SK-N-DZ (cell line): ENCODE measurements at places on chromosomes 12 and 14.

GRCh38 chr14:38171197-38171596 lies 36.5 kb upstream of the SSTR1 start:
- DNase-seq: no peak

DNA sequence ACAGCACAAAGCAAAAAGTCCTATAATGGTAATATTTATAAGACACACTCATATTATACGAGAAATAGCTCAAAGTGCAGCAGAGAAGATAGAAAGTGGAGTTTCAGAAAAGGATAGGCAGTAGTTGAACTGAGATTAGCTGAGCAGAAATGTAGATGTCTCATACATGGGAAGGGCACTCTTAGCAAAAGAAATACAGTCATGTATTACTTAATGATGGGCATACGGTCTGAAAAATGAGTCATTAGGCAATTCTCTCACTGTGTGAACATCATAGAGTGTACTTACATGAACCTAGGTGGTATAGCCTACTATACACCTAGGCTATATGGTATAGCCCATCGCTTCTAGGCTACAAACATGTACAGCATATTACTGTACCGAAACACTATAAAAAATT lies 671.3 kb downstream of the RPS29 start:
- DNase-seq: no peak

- DNase-seq: no peak
Measured at GRCh38 chr14:64110802-64111201, 183.4 kb downstream of the ESR2 start.

DNA sequence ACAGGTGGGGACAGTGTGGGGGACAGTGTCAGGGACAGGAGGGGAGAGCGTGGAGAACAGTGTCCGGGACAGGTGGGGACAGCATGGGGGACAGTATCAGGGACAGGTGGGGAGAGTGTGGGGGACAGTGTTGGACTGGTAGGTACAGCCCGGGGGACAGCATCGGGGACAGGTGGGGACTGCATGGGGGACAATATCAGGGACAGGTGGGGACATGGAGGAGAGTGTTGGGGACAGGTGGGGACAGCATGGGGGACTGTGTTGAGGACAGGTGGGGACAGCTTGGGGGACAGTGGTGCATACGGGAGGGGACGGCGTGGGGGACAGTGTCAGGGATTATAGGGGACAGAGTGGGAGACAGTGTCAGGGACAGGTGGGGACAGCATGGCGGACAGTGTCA lies 212.3 kb downstream of the TMEM121 start:
- no peak for DNase-seq

DNA sequence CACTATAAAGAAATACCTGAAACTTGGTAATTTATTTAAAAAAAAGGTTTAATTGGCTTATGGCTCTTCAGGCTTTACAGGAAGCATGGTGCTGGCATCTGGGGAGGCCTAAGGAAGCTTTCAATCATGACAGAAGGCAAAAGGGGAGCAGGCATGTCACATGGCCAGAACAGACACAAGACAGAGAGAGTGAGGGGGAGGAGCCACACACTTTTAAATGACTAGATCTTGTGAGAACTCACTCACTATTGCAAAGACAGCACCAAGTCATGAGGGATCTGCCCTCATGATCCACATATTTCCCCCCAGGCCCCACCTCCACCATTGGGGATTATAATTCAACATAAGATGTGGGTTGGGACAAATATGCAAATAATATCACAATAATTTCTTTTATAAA lies 355.6 kb downstream of the DAD1 start:
- no peak for DNase-seq

- DNase-seq: no peak
Measured at GRCh38 chr12:91959220-91959619, 186.4 kb downstream of the BTG1 start.

GRCh38 chr14:54267172-54267571 lies 129.6 kb upstream of the CDKN3 start:
- no peak for DNase-seq

DNA sequence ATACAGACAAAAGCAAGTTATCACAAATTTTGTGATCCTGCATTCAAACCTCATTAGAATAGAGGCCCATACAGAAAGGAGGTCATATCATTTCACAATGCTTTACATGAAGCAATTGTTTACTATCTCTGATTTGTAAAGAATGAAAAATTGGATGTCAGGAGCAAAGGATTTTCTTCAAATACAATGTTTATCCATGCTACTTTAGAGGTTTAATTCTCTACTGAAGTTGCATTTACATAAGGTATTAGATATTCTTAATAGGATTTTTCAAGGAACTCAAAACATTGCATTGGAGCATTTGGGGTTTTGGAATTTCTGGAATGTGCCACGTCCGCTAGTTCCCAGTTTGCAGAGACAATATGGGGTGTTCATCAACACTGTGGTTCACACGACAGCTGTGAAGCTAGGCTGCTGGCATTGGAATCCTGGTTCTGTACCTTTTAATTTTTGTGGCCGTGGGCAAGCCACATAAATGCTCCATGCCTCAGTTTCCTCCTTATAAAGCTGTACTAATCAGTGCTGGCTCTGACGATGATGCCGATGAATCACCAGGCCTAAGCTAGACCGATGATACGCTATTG lies 174.8 kb downstream of the APAF1 start:
- DNase-seq: no peak

- no peak for DNase-seq
Measured at GRCh38 chr12:98319716-98320425, 195.5 kb upstream of the TMPO start.

GRCh38 chr14:69879175-69880043 lies at the start of gene SMOC1:
Gene SMOC1, plus strand, starts transcription at chr14:69879416. Its CDS starts 263 bp downstream, at chr14:69879679.
- DNase-seq: peak; percentile 88

DNA sequence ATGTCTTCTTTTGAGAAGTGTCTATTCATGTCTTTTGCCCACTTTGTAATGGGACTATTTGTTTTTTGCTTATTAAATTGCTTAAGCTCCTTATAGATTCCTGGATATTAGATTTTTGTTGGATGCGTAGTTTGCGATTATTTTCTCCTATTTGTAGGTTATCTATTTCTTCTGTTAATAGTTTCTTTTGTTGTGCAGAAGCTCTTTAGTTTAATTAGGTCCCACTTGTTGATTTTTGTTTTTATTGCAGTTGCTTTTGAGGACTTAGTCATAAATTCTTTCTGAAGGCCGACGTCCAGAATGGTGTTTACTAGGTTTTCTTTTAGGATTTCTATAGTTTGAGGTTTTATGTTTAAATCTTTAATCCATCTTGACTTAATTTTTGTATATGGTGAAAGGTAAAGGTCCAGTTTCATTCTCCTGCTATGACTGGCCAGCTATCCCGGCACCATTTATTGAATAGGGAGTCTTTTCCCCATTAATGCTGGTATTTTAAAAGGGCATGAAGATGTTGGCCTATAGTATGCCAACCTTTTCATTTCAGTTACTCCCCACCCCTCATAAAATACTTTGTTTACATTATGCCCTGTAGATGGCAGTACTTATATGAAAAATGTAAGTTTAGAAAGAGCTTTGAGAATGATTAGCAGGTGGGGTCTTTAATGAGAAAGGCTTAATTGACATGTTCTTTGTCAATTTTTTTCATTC lies 62.9 kb upstream of the PSMA6 start:
- peak; percentile 12 for DNase-seq

GRCh38 chr14:91244501-91244901 lies at the start of gene GPR68:
Gene GPR68, minus strand, starts transcription at chr14:91244704. Its CDS starts 9,654 bp downstream, at chr14:91235050.
- peak; percentile 13 for DNase-seq

GRCh38 chr12:58419196-58419760 lies 477.9 kb downstream of the ATP23 start:
- DNase-seq: no peak

- DNase-seq: no peak
Measured at GRCh38 chr14:34718750-34719304, 4.4 kb upstream of the CFL2 start.

DNA sequence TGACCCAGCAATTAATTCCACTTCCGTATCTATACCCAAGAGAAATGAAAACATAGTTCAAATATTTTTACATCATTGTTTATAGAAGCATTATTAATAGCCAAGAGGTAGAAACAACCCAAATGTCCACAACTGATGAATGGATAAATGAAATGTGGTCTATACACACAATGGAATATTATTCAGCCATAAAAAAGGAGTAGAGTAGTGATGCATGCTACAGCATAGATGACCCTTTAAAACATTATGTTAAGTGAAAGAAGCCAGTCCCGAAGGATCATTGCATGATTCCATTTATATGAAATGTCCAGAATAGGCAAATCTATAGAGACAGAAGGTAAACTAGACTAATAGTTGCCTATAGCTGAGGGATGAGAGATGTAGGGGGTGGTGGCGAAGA lies 29.3 kb downstream of the TGFB3 start:
- DNase-seq: no peak

DNA sequence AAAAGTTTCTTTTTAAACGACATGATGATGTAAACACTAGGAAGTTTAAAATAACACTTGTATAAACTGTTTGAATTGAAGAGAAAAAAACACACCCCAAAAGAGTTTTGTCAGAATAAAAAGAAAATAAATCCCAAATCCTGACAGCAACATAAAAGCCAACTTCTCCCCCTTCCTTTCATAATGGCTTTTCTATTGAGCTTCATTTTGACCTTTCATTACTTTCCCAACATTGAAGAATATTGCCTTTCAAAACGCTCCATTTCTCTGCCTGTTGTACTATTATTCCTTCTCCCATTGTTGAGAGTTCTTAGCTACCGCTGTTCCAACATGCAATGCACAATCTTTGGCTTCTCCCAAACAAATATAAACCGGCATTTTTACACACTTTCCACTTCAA lies 448.5 kb downstream of the BCAT1 start:
- no peak for DNase-seq

- DNase-seq: no peak
Measured at GRCh38 chr14:104254735-104255400, 116.5 kb downstream of the KIF26A start.

- no peak for DNase-seq
Measured at GRCh38 chr14:32256576-32256975, 53.5 kb upstream of the RNU6-8 start.

GRCh38 chr14:73259837-73260236 lies 22.5 kb downstream of the PAPLN start:
- no peak for DNase-seq

GRCh38 chr14:89351516-89352404 lies 65.3 kb downstream of the FOXN3 start:
- no peak for DNase-seq

- no peak for DNase-seq
Measured at GRCh38 chr14:79413734-79414428, 797.4 kb downstream of the DIO2 start.

DNA sequence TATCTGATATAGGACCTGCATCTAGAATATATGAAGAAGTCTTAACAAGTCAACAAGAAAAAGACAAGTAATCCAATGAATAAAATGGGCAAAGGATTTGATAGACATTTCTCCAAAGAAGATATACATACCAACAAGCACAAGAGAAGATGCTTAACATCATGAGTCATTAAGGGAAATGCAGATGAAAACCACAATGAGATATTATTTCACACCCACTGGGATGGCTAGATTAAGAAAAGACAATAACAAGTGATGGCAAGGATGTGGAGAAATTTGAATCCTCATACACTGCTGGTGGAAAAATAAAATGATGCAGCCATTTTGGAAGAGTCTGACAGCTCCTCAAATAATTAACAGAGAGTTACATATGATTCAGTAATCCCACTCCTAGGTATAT lies 502.6 kb downstream of the FUT8 start:
- DNase-seq: no peak

GRCh38 chr14:50750323-50750722 lies 80.6 kb downstream of the NIN start:
- DNase-seq: no peak
